ENCODE measurements at places on chromosomes 3 and 15. TPM values are rescaled to one million over a fixed set of nuclear protein-coding genes. Genes with fewer than 3 reads are reported as not detected.

Gene NR2E3
- total RNA-seq = not detected

Gene COMMD2
- total RNA-seq = 32.1 TPM

Gene GPR149
- not detected for total RNA-seq

Gene CCDC39
- total RNA-seq = not detected

Gene MYLK
- total RNA-seq = 2.3 TPM

Gene BMF
- 19.6 TPM for total RNA-seq

Gene GOLGA6L4
- total RNA-seq = 3.4 TPM

Gene DCUN1D1
- total RNA-seq = 23.7 TPM

Gene RYR3
- total RNA-seq = not detected

Gene ISLR
- not detected for total RNA-seq

Gene WDR6
- 335 TPM for total RNA-seq

Gene CCR1
- total RNA-seq = 4.5 TPM

Gene RAB5A
- total RNA-seq = 86.6 TPM

Gene RARB
- not detected for total RNA-seq

Gene GOLGA8H
- total RNA-seq = not detected

Gene OR5K2
- not detected for total RNA-seq

DNA sequence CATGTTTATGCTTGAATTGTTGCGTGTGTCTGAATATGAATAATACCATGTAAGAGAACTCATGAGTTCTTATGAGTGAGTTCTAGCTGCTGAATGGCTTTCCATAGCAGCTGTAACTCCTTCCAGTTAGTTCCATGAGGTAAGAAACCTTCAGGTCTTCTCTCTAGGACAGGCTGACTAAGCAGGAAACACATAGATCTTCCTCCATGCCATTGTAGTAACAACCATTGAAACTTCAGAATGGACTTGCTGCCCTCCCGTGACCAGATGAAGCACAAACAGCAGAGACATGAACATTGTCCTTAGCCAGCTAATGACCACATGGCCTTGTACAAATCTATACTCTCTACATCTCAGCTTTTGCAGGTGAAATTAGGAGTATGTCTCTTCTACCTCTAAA lies 200.0 kb downstream of the ZNF385D start:
- no peaks in the 10 kb centered on the region for H3K27me3 ChIP-seq
- no peak for DNase-seq
- H3K27ac ChIP-seq = no peak overlapping the region
- H3K36me3 ChIP-seq = no peaks in the 10 kb centered on the region
- H3K4me3 ChIP-seq = no peak overlapping the region
- H3K4me1 ChIP-seq = no peaks in the 10 kb centered on the region

GRCh38 chr15:52656412-52656811 lies 22.8 kb downstream of the ATOSA start:
- no peak for DNase-seq
- no peaks in the 10 kb centered on the region for H3K4me1 ChIP-seq
- no peak overlapping the region for H3K4me3 ChIP-seq
- no peaks in the 10 kb centered on the region for H3K27me3 ChIP-seq
- no peak overlapping the region for H3K27ac ChIP-seq
- H3K36me3 ChIP-seq = peaks cover 11% of the 10 kb centered on the region

- no peaks in the 10 kb centered on the region for H3K36me3 ChIP-seq
- H3K27ac ChIP-seq = no peak overlapping the region
- H3K27me3 ChIP-seq = no peaks in the 10 kb centered on the region
- no peak for DNase-seq
These were observed 27.0 kb downstream of the NCBP2 start for GRCh38 chr3:196915375-196915774.

- no peak for DNase-seq
- no peaks in the 10 kb centered on the region for H3K36me3 ChIP-seq
- no peak overlapping the region for H3K4me3 ChIP-seq
- H3K27ac ChIP-seq = no peak overlapping the region
- no peaks in the 10 kb centered on the region for H3K27me3 ChIP-seq
These were observed 53.7 kb downstream of the TP53BP1 start for GRCh38 chr15:43439268-43439667.

DNA sequence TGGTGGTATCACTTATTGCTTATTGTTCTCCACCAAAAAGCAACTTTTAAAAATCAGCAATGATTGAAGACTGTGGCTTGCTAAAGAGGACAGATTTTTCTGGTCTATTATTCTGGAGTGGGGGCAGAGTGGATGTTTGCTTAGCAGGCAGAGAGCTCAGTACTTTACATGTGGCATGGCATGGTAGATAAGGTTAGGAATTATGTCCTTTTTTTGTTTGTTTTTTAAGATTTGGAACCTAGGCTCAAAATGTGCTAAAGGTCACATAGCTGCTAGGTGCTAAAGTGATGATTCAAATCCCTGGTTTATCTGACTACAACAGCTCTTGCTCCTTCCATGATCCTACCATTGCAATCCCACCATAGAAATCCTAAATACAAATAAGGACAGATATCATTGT lies 331.0 kb upstream of the ADAMTS9 start:
- no peak overlapping the region for H3K4me3 ChIP-seq
- H3K27me3 ChIP-seq = no peaks in the 10 kb centered on the region
- no peaks in the 10 kb centered on the region for H3K4me1 ChIP-seq
- H3K27ac ChIP-seq = no peak overlapping the region

DNA sequence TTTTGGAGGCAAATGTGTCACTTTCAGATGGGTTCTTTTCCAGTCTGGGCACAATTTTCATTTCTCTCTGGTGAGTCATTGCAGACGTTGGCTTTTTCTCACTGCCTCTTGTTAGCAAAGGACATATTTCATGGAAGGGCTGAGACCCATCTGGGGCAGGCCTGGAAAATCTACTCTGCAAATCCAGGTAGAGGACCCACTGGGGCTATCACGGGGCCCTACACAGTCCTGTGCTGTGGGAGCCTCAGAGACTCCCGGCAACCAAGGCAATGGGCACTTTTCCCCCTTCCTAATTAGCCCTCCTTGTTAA lies 58.0 kb downstream of the HRH1 start:
- no peaks in the 10 kb centered on the region for H3K36me3 ChIP-seq
- no peaks in the 10 kb centered on the region for H3K4me1 ChIP-seq

GRCh38 chr3:87046241-87046640 lies 55.3 kb upstream of the VGLL3 start:
- no peaks in the 10 kb centered on the region for H3K36me3 ChIP-seq
- DNase-seq = no peak
- H3K27ac ChIP-seq = no peak overlapping the region
- no peaks in the 10 kb centered on the region for H3K4me1 ChIP-seq

GRCh38 chr15:92226020-92226612 lies 167.6 kb upstream of the ST8SIA2 start:
- H3K4me3 ChIP-seq = no peak overlapping the region
- H3K27ac ChIP-seq = no peak overlapping the region
- no peaks in the 10 kb centered on the region for H3K4me1 ChIP-seq
- H3K36me3 ChIP-seq = no peaks in the 10 kb centered on the region

- no peaks in the 10 kb centered on the region for H3K27me3 ChIP-seq
- H3K36me3 ChIP-seq = no peaks in the 10 kb centered on the region
- no peaks in the 10 kb centered on the region for H3K4me1 ChIP-seq
- no peak overlapping the region for H3K4me3 ChIP-seq
- no peak for DNase-seq
These were observed 10.2 kb upstream of the LDHAL6B start for GRCh38 chr15:59196416-59196815.

DNA sequence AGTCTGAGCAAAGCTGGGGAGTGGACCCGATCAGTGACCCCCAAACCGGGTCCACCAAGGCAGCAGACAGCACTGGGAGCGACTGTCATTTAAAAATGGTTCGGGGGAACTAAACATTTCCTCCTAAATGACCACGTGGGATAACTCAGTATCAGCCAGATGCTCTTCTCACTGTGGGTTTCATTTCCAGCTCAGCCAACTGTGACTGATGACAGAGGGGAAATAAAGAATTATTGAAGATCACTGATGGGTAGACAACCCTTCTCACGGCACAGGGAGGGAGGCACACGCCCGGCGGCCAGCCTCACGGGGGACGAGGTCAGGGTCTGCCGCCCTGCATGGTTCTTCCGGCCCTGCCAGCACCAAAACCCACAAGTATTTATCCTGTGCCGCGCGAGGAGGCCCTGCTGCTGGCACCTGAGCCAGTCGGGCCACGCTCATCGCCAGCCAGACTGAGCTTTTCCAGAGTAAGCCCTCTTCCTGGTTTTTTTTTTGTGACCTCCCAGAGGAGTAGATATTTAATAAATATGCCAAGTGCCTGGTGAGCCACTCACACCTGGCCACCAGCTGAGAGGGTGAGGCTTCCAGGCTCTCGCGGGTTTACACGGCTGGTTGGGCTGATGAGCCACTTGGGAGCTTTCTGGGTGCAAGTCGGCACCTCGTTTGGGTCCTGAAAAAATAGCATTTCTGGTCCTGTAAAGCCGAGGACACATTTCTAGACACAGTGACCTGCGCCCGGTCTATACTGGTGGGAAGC lies 6.2 kb downstream of the MELTF start:
- H3K27ac ChIP-seq = no peak overlapping the region
- DNase-seq = no peak
- no peaks in the 10 kb centered on the region for H3K36me3 ChIP-seq
- no peaks in the 10 kb centered on the region for H3K27me3 ChIP-seq
- no peak overlapping the region for H3K4me3 ChIP-seq

DNA sequence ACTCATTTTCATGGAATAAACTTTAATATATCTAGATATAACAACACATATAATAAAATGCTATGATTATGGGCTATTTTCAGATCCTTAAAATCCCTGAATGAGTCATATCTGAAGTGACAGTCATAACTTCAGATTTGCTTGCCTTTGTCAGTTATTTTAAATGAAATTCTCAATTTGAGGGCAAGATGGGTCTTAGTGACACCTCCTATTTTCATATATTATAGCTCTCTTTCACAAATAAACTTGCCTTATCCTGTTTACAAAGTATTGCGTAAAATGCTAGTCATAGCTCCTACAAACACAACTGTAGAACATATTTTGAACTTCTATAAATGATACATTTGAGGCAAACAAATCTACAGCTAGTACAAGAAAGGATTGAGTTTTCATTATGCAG lies 6.2 kb upstream of the THRB start:
- no peak for DNase-seq
- no peaks in the 10 kb centered on the region for H3K27me3 ChIP-seq
- no peak overlapping the region for H3K4me3 ChIP-seq
- no peaks in the 10 kb centered on the region for H3K4me1 ChIP-seq
- no peaks in the 10 kb centered on the region for H3K36me3 ChIP-seq

GRCh38 chr15:57228395-57228794 lies 147.9 kb upstream of the CGNL1 start:
- no peak for DNase-seq
- no peak overlapping the region for H3K27ac ChIP-seq
- H3K27me3 ChIP-seq = no peaks in the 10 kb centered on the region
- peaks cover 10% of the 10 kb centered on the region for H3K36me3 ChIP-seq

GRCh38 chr15:79811406-79812405 lies 85.1 kb downstream of the MTHFS start:
- H3K4me3 ChIP-seq = no peak overlapping the region
- DNase-seq = no peak
- H3K36me3 ChIP-seq = no peaks in the 10 kb centered on the region

DNA sequence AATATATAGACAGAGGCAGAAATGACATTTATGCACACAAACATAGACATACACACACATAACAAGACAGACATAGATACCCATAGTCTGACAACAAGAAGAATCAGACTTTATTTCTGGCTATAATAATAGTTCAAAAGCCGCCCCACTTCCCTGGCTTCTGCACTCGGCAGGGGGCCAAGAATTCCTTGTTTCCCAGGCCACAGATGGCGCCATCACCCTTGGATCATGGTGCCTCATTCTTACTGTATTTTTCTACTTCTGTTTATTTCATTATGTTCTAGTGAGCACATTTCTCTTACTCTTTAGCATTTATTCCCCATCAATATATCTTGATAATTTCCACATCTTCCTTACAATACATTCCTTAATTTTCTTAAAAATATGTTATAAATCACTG lies 387.5 kb downstream of the NLGN1 start:
- no peak overlapping the region for H3K4me3 ChIP-seq
- H3K4me1 ChIP-seq = no peaks in the 10 kb centered on the region

- H3K36me3 ChIP-seq = peaks cover 4% of the 10 kb centered on the region
- DNase-seq = no peak
- no peaks in the 10 kb centered on the region for H3K4me1 ChIP-seq
These were observed 84.7 kb downstream of the DCUN1D1 start for GRCh38 chr3:182895513-182896112.

DNA sequence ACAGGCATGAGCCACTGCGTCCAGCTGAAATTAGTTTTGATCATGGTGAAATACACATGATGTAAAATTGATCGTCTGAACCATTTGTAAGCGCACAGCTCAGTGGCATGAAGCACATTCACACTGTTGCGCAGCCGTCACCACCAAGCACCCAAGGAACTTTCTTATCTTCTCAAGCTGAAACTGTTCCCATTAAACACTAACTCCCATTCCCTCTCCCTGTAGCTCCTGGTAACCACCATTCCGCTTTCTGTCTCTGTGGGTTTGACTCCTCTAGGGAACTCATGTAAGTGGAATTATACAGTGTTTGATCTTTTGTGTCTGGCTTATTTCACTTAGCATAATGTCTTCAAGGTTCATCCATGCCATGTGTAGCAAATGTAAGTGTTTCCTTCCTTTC lies 62.3 kb downstream of the FBLN2 start:
- H3K27ac ChIP-seq = no peak overlapping the region
- no peak for DNase-seq
- no peaks in the 10 kb centered on the region for H3K27me3 ChIP-seq
- H3K36me3 ChIP-seq = no peaks in the 10 kb centered on the region

- no peaks in the 10 kb centered on the region for H3K36me3 ChIP-seq
- no peaks in the 10 kb centered on the region for H3K27me3 ChIP-seq
- DNase-seq = no peak
- peak overlapping the region; percentile 46 for H3K4me3 ChIP-seq
These were observed 1.1 kb downstream of the KLHL6 start for GRCh38 chr3:183554377-183554776.

GRCh38 chr3:118792191-118792590 lies 242.5 kb downstream of the IGSF11 start:
- no peak overlapping the region for H3K27ac ChIP-seq
- DNase-seq = no peak
- H3K4me1 ChIP-seq = no peaks in the 10 kb centered on the region
- H3K36me3 ChIP-seq = no peaks in the 10 kb centered on the region

GRCh38 chr3:126210606-126211005 lies 30.2 kb upstream of the ALDH1L1 start:
- H3K4me1 ChIP-seq = no peaks in the 10 kb centered on the region
- no peak overlapping the region for H3K4me3 ChIP-seq
- no peaks in the 10 kb centered on the region for H3K36me3 ChIP-seq
- H3K27ac ChIP-seq = no peak overlapping the region
- no peaks in the 10 kb centered on the region for H3K27me3 ChIP-seq

- H3K27ac ChIP-seq = no peak overlapping the region
- no peaks in the 10 kb centered on the region for H3K36me3 ChIP-seq
- peaks cover 55% of the 10 kb centered on the region for H3K4me1 ChIP-seq
- no peak overlapping the region for H3K4me3 ChIP-seq
These were observed 4.9 kb downstream of the LIMD1 start for GRCh38 chr3:45599424-45599886.

GRCh38 chr3:33202711-33203457 lies 15.7 kb downstream of the SUSD5 start:
- no peak overlapping the region for H3K4me3 ChIP-seq
- DNase-seq = no peak
- H3K27ac ChIP-seq = no peak overlapping the region
- H3K27me3 ChIP-seq = no peaks in the 10 kb centered on the region
- no peaks in the 10 kb centered on the region for H3K4me1 ChIP-seq
- no peaks in the 10 kb centered on the region for H3K36me3 ChIP-seq
